ENCODE measurements at places on chromosomes 5 and 9. TPM values are rescaled to one million over a fixed set of nuclear protein-coding genes. Genes with fewer than 3 reads are reported as not detected.

The MZB1 gene
- total RNA-seq = 0.97 TPM

The HEXB gene
- total RNA-seq = 116 TPM

The TBC1D9B gene
- total RNA-seq = 68.9 TPM

The POLR1E gene
- total RNA-seq = 12.8 TPM

The FBN2 gene
- 28.0 TPM for total RNA-seq

The ENHO gene
- total RNA-seq = 0.75 TPM

The SLC6A18 gene
- not detected for total RNA-seq

The INSL4 gene
- not detected for total RNA-seq

The CDC20B gene
- not detected for total RNA-seq

The GNPDA1 gene
- total RNA-seq = 14.1 TPM

The TRUB2 gene
- total RNA-seq = 28.8 TPM

The FOXE1 gene
- not detected for total RNA-seq

The ADRB2 gene
- 6.7 TPM for total RNA-seq

DNA sequence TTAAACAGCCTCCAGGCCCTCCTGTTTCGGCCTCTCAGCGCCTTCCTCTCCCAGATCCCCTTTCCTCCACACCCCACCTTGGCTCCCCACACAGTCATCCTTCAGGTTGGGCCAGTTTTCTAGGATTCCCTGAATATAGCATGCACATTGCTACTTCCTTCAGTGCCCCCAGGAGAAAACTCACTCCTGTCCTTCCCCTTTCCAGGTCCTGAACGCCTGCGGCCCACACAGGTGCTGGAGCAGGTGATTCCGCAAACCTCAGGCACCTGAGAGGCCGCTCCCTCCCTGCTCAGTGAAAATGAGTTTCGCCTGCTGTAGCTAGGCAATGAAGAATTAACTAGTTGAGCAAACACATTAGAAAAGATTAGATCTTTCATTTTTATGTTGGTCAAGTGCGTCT is 185.0 kb downstream of the MED10 start:
- no peak for DNase-seq

DNA sequence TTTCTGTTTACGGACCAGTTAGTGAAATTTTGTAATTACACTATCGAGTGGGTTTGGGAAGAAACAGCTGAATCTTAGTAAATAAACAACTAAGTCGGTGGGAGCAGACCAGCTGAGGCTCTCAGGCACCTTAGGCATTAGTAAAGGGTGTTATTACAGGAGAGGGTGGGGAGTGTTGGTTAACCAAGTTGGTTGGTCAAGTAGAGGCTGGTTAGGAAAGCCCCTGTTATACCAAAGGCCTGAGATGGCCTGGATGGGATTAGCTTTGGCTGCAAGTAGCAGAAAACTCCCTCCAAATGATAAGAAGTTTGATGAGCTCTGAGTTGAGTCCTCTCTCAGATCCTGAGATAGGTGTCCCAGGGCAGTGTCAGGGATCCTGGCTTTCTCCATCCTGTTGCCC is 81.3 kb downstream of the PPARGC1B start:
- no peak for DNase-seq

DNA sequence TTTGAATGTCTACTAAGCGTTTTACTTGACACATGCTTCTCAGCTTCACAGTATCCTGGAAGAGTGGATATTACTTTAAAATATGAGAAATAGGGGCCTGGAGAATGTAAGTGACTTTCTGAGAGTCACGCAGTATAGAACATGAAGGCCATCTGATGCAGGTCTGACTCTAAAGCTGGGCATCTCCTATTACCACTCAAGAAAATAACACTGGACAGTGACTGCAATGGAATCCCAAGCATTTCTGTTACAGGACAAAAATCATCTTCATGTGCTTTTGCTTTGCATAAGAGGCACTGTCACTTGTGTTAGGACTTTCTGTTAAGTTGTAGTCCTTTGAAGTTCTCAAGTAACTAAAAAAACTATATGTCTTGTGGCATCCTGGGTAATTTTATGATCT is 335.5 kb downstream of the FBXL7 start:
- no peak for DNase-seq

DNA sequence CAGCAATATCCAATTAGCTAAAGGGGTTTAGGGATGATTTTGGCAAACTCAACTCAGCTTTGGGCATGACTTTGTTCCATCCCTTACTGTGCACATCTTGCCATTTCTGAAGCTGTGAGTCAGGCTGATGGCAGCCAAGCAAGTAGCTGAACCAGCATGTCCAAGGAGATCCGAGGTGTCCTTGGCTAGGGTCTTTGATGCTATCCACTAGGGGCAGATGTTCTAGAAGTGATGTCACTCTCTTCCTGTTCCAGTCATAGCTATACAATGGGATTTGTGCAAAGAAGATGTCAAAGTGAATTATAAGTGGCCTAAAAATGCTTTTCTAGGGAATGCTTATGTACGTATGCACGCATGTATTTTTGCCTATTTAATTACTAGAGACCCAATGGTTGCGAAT is 160.8 kb upstream of the PAPPA start:
- DNase-seq = no peak

GRCh38 chr9:112863746-112864145 is 26.9 kb downstream of the SLC46A2 start:
- DNase-seq = no peak

DNA sequence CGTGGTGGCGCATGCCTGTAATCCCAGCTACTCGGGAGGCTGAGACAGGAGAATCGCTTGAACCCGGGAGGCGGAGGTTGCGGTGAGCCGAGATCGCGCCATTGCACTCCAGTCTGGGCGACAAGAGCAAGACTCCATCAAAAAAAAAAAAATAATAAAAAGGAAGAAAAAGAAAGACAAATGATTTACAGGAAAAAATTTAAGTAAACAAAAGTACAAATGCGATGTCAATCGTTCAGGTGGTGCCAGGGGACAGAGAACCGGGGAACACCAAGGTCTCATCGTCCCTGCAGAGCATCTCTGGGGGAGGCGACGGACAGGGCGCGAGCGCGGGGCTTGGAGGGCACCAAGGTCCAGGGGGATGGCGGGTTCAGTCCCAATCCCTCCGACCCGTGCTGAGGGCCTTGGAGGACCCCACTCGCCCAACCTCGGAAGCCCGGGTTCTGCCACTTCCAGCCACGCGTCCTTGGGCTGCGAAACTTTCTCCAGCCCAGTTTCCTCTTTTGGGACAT is 607 bp upstream of the HNRNPAB start:
- no peak for DNase-seq

DNA sequence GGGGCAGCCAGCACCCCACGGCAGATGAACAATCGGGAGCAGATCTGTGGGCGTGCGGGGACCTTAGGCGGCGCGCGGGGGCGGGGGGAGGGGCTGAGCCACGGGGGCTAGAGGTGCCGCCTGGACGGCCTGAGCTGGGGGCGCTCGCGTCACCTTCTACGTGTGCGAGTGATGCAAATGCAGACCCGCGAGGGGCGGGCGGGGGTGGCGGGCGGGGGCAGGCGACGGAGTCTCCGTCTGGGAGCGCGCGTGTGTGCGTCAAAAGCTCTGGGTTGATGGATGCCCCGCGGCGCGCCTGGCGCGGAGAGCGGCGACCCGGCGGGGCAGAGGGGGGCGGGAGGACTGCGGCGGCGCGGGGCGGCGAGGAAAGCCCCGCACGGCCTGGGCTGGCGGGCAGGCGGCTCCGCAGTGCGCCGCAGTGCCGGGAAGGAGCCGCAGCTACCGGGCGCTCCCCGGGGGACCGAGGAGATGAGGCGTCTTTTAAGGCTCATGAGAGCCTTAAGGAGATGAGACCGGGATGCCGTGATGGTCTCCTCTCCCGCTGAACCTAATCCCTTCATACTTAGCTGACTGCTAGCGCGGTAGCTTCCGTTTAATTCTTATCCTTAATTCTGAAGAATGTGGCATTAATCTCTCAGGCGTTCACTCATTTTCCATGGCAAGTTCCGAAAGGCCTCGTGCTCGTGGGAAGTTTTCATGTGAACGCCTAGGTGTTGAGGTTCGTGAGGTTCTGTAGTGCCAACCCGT is 1.5 kb downstream of the SV2C start:
- no peak for DNase-seq

- no peak for DNase-seq
Measured at GRCh38 chr9:17519761-17520160, 59.1 kb upstream of the SH3GL2 start.

- DNase-seq = no peak
Measured at GRCh38 chr9:33884856-33885701, 68.1 kb downstream of the UBE2R2 start.

DNA sequence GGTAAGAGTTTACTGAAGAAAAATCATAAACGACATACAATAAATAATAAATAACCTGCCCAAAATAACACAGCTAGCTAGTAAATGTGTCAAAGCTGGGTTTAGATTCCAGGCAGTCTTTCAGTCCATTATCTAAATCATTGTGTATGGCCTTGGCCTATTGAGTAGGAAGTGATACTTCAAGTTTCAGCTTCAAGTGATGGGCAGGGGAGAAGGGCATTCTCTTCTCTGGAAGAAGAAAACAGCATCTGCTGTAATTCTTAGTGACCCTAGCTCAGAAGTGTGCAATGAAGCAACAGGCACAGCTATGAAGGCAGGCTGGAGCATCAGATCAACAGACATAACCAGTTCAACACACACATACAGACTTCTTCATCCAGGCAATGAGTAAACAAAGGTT is 42.5 kb downstream of the FNIP1 start:
- DNase-seq = no peak

DNA sequence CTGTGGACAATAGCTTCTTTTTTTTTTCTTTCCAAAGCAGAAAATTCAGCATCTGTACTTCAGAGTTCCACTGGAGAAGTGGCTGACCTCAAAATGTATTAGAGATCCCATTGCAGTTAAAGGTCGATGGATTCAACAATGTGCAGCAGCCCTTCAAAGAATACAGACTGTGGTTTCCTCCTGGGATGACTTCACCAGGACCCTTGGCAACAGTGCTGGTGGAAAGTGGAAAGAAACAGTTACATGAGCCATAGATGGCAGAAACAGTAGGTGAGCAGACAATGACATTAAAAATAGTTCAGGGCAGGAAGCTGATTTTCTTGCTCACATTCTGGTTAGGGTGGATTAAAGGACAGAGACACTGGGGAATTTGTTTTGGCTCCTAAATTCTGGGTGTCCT is 62.4 kb downstream of the SLC28A3 start:
- DNase-seq = no peak

GRCh38 chr5:159912033-159912800 is 4.1 kb upstream of the ADRA1B start:
- DNase-seq = no peak

DNA sequence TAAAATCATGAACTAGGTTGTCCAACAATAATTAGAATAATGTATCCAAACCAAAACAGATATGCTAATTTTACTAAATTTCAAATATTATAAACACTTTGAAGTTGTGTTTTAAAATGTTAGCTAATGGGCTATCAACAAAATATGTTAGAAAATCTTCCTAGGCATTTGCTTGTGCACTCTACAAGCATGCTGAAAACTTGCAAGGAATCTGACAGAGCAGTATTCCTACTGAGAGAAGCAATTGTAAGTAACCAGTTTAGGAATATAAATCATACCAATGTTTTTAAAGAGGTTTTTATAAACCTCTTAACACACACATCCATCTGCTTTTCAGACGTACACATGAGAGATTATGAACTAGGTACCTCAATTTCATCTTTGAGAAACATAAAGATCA is 228.4 kb upstream of the TBCA start:
- DNase-seq = no peak

- DNase-seq = no peak
Measured at GRCh38 chr5:136453986-136454758, 88.8 kb upstream of the TRPC7 start.

DNA sequence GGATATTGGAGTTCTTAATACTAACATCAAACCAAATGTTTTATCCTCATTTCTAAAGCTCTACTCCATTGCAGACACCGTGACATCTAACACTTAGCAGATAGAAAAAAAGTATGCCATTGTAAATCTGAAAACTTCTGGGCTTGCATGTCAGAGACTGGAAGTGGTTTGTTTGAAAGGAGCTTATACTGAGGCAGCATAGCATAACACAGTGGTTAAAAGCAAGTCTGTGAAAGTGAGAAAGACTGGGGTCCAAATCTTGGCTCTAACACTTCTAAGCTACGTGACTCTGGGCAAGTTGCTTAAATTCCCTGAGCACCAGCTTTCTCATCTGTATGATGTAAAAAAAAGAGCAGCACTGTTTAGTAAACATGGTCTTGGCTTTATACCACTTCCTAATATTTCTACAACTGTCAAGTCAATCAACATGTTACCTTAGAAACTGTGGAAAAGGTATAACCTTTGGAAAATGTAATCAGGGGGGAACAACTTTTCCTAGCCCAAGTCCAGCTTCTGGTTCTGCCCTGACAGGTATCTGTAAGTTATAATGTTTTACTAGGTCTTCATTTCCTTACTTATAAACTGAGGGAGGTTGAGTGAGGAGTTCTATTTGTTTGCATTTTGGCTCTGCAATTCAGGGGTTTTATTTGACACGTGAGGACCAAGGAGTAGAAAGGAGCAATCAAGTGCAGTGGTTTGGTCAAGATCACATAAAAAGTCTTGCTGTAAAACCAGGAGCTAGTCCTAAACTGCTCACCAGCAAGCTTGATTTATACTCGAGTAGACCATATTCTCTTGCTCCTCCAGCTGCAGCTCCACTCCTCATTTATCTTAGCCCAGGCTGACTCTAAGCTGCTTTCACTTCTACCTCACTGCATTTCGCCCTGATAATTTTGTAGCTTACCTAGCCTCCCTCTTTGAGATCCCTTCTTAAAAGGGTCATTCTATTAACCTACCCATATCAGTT is 541.0 kb downstream of the RAB3C start:
- DNase-seq = no peak

GRCh38 chr9:27184556-27185351 is 75.7 kb downstream of the TEK start:
- no peak for DNase-seq

GRCh38 chr5:38274370-38274769 is 16.0 kb downstream of the EGFLAM start:
- no peak for DNase-seq

DNA sequence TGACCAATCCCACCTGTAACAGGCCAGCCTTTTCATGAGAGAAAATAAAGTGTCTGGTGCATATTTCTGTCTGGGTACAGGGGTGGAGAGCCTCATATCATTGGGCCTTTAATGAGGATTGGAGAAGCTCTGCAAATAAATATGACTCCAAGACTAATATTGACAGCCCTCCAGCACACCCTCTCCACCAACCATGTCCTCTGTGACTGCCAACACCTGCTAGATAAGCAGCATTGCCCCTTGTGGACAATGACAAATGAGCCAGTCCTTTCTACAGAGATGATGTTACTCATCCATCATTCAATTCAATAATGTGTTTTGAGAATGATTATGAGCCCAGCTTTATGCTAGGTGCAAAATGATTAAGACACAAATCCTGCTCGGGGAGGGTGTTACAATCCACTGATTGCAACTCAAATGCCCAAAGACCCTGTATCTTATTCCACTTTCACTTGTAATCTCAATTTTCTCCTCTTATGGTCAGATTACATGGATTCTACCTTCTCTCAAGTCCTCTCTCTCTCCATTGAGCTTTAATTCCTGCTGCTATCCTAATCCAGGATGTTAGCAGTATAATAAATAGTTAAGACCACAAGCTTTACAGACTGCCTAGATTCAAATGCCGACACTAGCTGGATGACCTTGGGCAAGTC is 2.1 kb upstream of the GFRA3 start:
- no peak for DNase-seq

GRCh38 chr9:114925039-114925438 is 5.4 kb downstream of the TNFSF8 start:
- no peak for DNase-seq
